Breast epithelium (tissue), 4 donors: ENCODE measurements at places on chromosomes 13 and 19. TPM values are rescaled to one million over a fixed set of nuclear protein-coding genes. Genes with fewer than 3 reads are reported as not detected.

DNA sequence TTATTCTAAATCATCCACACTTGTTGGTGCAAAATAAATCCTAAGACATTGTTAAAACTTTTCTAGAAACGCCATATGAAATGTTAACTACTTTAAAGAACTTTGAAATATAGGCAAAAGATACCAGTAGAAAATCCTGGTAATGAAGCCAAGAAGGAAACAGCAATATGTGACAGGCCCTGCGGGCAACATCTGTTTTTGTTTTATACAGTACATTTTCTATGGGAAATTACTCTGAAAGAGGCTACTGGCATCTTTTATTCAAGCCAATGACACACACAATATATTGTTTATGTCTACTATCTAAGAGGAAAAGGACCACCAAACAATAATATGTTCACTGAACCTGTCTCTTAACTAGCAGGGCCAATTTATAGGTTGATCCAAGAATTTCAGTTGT is 829.7 kb downstream of the PCDH17 start:
- no peaks in the 10 kb centered on the region for H3K4me1 ChIP-seq
- H3K27me3 ChIP-seq: no peaks in the 10 kb centered on the region
- no peaks in the 10 kb centered on the region for H3K36me3 ChIP-seq
- no peak overlapping the region for H3K27ac ChIP-seq
- no peak for DNase-seq

- no peak overlapping the region for H3K27ac ChIP-seq
- H3K27me3 ChIP-seq: no peaks in the 10 kb centered on the region
- DNase-seq: no peak
- no peaks in the 10 kb centered on the region for H3K4me1 ChIP-seq
These were observed 20.4 kb upstream of the ZNF91 start for GRCh38 chr19:23415561-23416191.

DNA sequence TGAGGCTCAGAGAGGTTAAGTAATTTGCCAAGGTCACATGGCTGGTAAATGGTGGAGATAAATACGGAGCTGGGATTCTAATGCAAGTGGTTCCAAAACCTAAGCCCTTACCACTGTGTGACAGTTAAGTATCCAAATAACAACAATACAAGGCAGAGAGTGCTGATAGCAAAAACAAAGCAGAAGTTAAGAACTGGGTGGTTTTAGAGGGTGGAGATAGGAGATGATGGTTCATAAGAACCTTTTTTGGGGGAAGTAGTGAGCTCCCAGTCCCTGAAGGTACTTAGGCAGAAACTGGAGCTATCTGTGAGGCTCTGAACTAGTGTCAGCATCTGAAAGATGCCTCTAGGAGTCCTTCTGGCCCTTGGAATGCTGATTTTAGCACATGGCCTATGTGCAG is 56.2 kb upstream of the UBE2L5 start:
- H3K4me3 ChIP-seq: no peak overlapping the region
- H3K27ac ChIP-seq: no peak overlapping the region
- H3K36me3 ChIP-seq: no peaks in the 10 kb centered on the region
- H3K27me3 ChIP-seq: no peaks in the 10 kb centered on the region

NLRP5 gene
- total RNA-seq: not detected

EPSTI1 gene
- 6.6 TPM for total RNA-seq

DNA sequence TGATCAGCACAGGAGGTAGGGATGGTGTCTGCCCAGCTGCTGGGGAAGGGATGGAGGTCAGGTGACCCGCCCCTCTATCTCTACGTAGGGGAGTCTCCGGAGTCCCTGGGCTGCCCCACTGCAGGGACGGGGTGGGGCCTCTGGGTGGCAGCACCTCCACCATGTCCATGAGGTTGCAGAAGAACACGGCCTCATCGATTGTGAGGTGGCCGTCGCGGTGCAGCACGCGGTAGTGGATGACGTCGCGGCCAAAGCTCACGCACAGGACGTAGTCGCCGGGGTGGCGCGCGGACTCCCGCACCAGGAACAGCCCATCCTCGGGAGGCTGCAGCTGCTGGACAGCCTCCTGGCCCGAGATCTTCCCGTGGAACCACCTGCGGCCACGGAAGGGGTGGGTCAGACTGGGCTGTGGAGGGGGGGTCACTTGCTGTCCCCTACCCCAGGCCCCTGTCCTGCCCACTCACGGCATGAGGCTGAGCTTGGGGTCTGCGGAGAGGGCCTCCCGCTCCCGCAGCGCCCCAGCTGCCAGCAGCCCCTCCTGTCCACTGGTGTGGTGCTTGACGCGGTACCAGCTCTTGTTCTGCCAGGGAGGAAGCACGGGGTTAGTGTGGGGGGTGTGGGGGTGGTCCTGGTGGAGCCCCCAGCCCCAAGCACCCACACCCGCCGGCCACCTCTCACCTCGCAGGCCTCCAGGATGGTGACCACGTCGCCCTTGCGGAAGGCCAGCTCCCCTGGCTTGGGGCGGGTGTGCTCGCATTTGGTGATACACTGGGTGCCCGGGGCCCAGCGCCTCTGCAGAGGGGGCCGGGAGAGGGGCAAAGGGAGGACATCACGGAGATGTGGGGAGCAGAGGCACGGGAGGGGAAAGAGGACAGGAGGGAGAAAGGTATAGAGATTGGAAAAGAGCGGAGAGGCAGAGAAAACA is 2.3 kb downstream of the MATK start:
- H3K27me3 ChIP-seq: peaks cover 50% of the 10 kb centered on the region
- no peak overlapping the region for H3K27ac ChIP-seq
- no peak overlapping the region for H3K4me3 ChIP-seq
- DNase-seq: no peak
- H3K36me3 ChIP-seq: no peaks in the 10 kb centered on the region

GRCh38 chr19:46724468-46724867 is 7.6 kb upstream of the PRKD2 start:
- H3K36me3 ChIP-seq: no peaks in the 10 kb centered on the region
- H3K4me1 ChIP-seq: no peaks in the 10 kb centered on the region
- DNase-seq: no peak

DNA sequence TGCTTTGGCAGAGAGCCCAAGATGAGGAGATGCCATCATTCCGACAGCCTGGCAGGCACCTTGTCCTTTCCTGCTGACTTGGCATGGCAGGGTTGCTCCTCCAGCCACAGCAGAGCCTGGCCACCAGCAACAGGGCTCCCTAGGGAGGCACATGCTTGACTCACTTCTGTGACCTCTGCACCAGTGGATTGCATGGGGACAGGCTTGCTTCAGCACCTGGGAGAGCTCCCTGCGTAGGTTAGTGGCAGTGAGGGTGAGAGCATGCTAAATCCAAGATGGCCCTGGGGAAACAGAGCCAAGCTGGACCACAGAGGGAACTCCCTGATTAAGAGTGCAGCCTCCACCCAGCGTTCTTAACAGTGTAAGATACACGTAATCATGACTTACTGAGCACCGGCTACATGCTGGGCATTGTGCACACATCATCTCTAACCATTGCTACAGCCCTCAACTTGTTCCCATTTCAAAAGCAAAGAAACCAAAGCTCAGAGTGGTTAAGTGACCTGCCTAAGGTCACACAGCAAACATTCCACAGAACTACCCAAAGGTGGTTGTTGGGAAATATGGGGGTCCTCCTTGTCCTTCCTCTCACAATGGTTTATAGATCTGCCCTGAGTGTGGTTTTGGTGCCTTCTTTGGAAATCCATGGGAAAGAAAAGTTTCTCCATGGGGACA is 116.6 kb upstream of the UQCRFS1 start:
- no peak overlapping the region for H3K27ac ChIP-seq
- DNase-seq: no peak
- no peaks in the 10 kb centered on the region for H3K36me3 ChIP-seq
- H3K27me3 ChIP-seq: peaks cover 6% of the 10 kb centered on the region

DNA sequence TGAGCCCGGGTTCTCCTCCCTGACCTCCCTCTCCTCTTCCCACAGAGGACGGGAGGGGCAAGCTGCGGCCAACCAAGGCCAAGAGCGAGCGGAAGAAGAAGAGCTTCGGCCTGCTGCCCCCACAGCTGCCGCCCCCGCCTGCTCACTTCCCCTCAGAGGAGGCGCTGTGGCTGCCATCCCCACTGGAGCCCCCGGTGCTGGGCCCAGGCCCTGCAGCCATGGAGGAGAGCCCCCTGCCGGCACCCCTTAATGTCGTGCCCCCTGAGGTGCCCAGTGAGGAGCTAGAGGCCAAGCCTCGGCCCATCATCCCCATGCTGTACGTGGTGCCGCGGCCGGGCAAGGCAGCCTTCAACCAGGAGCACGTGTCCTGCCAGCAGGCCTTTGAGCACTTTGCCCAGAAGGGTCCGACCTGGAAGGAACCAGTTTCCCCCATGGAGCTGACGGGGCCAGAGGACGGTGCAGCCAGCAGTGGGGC is 162.2 kb downstream of the KDM4B start:
- no peak for DNase-seq
- peaks cover 11% of the 10 kb centered on the region for H3K36me3 ChIP-seq
- peak overlapping the region; percentile 23 for H3K27ac ChIP-seq
- no peaks in the 10 kb centered on the region for H3K4me1 ChIP-seq
- H3K4me3 ChIP-seq: no peak overlapping the region

- DNase-seq: no peak
- H3K4me1 ChIP-seq: no peaks in the 10 kb centered on the region
- no peak overlapping the region for H3K4me3 ChIP-seq
- H3K36me3 ChIP-seq: no peaks in the 10 kb centered on the region
These were observed 30.3 kb upstream of the PDX1 start for GRCh38 chr13:27889471-27889870.

GRCh38 chr13:26539738-26540292 is 17.7 kb upstream of the WASF3 start:
- H3K27ac ChIP-seq: no peak overlapping the region
- H3K27me3 ChIP-seq: no peaks in the 10 kb centered on the region
- no peak overlapping the region for H3K4me3 ChIP-seq
- no peaks in the 10 kb centered on the region for H3K36me3 ChIP-seq
- no peak for DNase-seq
- no peaks in the 10 kb centered on the region for H3K4me1 ChIP-seq

DNA sequence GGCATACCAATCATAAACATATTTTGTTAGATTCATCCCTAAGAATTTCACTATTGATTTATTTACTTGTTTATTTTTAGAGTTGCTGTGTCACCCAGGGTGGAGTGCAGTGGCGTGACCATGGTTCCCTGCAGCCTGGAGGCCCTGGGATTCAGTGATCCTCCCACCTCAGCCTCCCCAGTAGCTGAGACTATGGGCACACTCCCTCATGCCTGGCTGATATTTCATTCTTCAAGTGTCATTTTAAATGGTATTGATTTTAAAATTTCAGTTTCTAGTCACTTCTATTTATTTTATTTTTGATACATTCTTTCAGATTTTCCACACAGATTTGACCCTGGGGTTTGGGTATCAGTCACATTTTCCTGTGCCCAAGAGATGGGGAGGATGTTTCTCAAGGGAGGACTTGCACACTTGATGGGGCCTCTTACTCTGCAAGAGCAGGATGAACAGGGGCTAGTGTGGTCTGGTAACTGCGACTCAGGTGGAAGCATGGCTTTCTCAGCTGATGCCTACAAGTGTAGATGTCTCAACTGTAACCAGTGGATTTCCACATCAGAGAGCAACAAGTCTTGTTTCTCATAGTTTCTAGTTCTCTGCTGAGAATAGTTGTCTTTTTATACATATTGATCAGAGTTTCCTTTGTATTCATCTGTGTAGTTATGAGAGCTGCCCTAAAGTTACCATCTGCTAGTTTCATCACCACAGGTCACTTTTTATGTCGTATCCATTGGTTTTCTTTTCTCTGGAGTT is 40.2 kb downstream of the CCNE1 start:
- no peak overlapping the region for H3K4me3 ChIP-seq
- H3K4me1 ChIP-seq: no peaks in the 10 kb centered on the region
- H3K27me3 ChIP-seq: no peaks in the 10 kb centered on the region
- no peak for DNase-seq
- no peak overlapping the region for H3K27ac ChIP-seq
- H3K36me3 ChIP-seq: no peaks in the 10 kb centered on the region

CYSLTR2 gene
- 1.0 TPM for total RNA-seq

DNA sequence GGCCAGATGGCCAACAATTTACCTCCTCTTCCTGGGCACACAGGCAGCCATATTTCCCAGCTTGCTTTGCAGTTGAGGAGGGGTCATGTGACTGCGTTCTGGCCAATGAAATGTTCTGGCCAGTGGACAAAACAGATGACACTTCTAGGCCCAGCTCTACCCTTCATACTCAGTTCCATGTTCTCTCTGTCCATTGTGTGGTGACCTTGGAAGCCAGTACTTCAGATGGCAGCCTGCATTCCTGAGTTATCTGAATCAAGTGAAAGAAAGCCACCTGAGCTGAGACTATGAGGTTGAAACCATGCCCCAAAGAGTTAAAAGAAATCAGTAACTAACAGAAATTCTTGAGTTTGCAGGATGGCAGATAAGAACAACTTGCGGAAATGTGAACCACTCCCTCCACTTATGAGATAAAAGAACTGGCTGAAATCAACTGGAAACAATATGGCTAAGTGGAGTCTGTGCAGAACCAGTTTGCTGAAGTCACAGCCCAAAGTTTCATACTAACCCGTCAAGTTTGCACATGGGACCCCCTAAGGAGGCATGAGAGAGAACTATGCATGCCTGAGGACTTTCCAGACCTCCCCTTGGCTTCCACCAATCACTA is 8.1 kb downstream of the FAM187B start:
- no peak overlapping the region for H3K27ac ChIP-seq
- DNase-seq: no peak
- H3K4me1 ChIP-seq: no peaks in the 10 kb centered on the region

MBD3L2 gene
- not detected for total RNA-seq

- DNase-seq: no peak
- H3K36me3 ChIP-seq: no peaks in the 10 kb centered on the region
- no peaks in the 10 kb centered on the region for H3K27me3 ChIP-seq
- H3K27ac ChIP-seq: no peak overlapping the region
These were observed 31.7 kb upstream of the PCDH8 start for GRCh38 chr13:52879950-52880741.

DNA sequence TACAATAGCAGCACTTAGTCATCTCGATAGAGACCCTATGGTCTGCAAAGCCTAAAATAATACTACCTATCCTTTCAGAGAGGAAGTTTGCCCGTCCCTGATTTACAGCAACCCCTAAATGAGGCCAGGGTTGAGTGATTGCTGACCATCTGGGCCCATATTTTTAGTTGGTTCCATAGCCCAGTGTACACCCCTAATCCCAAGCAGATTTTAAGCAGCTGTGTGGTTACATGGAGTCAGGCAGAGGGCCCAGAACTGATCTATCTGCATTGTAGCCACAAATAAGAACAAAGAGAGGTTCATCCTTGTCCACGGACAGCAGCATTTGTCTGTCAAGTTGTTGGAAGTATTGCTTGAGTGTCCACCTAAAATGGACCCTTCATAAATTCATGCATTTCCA is 148.2 kb downstream of the DCT start:
- DNase-seq: no peak
- no peak overlapping the region for H3K4me3 ChIP-seq
- H3K27ac ChIP-seq: no peak overlapping the region
- H3K36me3 ChIP-seq: no peaks in the 10 kb centered on the region
- no peaks in the 10 kb centered on the region for H3K27me3 ChIP-seq
- H3K4me1 ChIP-seq: no peaks in the 10 kb centered on the region

- H3K36me3 ChIP-seq: no peaks in the 10 kb centered on the region
- no peak overlapping the region for H3K4me3 ChIP-seq
- H3K27me3 ChIP-seq: no peaks in the 10 kb centered on the region
- H3K27ac ChIP-seq: no peak overlapping the region
These were observed 239.2 kb upstream of the SLITRK1 start for GRCh38 chr13:84121456-84121855.

KCNN4 gene
- 28.2 TPM for total RNA-seq

KLF1 gene
- not detected for total RNA-seq

- no peak for DNase-seq
- no peaks in the 10 kb centered on the region for H3K27me3 ChIP-seq
- H3K4me3 ChIP-seq: peak within 1 kb of the TSS; percentile 73
- H3K27ac ChIP-seq: peak within 1 kb of the TSS; percentile 90
- H3K36me3 ChIP-seq: peaks cover 1% of the 10 kb centered on the region
These were observed at the start of gene USF2 for GRCh38 chr19:35268536-35269437. Gene USF2 (plus strand): TSS chr19:35268962. CDS start chr19:35269102, 140 bp downstream.

- H3K27ac ChIP-seq: no peak overlapping the region
- H3K36me3 ChIP-seq: no peaks in the 10 kb centered on the region
- no peak for DNase-seq
- no peak overlapping the region for H3K4me3 ChIP-seq
- H3K27me3 ChIP-seq: no peaks in the 10 kb centered on the region
These were observed 23.8 kb downstream of the SPATA13 start for GRCh38 chr13:24184265-24184841.
